ENCODE measurements at places on chromosomes 1 and 21. TPM values are rescaled to one million over a fixed set of nuclear protein-coding genes. Genes with fewer than 3 reads are reported as not detected.

Gene ODF2L
- 18.8 TPM for total RNA-seq

Gene SLC16A1
- 48.9 TPM for total RNA-seq

DNA sequence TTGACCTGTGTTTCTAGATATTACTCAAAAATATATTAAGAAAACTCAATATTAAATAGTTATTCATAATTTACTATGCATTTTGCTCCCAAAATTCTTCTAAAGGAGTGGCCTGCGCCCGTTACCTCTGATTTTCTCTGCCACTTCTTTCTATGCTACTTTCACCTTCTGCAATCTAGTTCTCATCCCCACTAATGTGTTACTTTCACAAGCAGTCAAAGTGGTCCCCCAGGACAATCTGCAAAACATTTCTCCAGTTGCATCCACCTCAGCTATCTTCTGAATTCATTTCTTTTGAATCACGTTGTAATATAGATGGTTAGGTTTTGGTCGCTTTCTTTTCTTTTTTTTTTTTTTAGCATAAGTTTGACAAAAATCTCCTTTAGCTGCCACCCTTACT lies 13.4 kb downstream of the INSL5 start:
- no peak for DNase-seq

- no peak for DNase-seq
These were observed 68.6 kb downstream of the SYDE2 start for GRCh38 chr1:85132078-85132720.

GRCh38 chr1:2875707-2876561 lies 74.4 kb upstream of the TTC34 start:
- DNase-seq = peak; percentile 64

- peak; percentile 42 for DNase-seq
These were observed 36.5 kb downstream of the GPSM2 start for GRCh38 chr1:108913105-108913948.

DNA sequence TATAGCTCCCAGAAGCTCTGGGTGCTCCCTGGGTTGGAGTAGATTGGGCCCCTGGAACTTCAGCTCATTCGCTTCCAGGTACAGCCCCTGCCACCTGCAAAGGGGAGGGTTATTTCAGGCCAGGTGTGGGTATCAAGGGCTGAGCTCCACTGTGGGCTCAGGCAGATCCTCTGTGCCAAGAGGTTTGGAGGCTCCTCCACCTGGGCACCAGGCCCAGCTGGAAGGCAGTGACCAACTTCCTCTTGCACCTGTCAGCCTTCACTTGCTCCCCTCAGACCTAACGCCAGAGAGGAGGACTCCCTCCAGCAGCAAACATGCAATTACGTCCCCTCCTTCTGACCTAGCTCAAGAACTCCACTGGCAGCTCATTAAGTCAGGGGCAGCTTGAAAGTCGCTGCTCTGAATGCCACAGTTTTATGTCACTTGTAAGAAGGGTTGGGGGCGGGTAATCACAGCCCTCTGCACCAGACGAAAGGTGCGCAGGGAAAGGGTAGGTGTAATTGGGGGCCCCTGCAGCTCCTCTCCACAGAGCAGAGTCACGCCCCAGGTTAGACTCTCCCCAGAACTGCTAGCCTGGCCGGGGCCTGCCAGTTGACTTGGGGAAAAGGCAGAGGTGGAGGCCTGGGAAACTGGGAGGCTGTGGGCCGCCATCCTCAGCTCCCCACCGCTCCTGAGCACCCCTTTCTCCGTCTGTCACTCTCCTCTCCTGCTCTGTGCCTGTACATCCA lies 125.0 kb upstream of the TMPRSS2 start:
- DNase-seq = no peak

Data from muscle of leg (tissue), 16 donors.